Activated naive CD8-positive, alpha-beta T cell treated with anti-CD3 and anti-CD28 coated beads, Interleukin-2, amount 10 ng/mL, durations not matched to agents 7 days and 5 days (primary cell): ENCODE measurements at places on chromosomes 7 and 10.

DNA sequence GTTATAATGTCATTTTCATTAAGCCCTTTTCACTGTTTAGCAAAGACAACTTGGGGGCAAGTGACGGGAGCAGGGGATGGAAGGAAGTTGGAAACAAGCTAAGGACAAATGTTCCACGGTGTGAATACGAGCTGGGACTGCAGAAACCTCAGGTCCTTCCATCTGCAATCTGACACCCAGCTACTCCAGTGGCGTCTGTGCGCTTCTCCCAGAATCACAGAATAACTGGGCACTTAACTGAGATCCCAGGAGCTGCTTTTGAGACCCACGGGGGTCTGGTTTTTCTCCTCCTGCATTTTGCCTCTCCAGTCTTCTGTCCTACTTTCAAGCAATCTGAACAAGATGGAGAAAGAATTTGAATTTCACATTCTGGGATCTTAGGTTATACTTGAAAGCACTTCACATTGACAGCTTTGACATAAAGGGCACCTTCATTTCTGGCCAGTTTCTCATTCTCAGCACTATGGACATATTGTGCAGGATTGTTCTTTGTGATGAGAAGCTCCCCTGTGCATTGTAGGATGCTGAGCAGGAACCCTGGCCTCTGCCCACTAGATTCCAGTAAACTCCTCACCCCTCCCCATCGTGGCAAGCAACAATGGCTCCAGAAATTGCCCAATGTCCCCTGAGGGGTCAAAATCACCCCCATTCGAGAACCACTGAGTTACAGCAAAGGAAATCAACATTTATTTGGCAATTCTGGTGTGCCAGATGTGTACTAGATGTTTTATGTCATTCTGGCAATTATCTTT, 194.1 kb downstream of the CACNB2 start:
- DNase-seq: no peak

DNA sequence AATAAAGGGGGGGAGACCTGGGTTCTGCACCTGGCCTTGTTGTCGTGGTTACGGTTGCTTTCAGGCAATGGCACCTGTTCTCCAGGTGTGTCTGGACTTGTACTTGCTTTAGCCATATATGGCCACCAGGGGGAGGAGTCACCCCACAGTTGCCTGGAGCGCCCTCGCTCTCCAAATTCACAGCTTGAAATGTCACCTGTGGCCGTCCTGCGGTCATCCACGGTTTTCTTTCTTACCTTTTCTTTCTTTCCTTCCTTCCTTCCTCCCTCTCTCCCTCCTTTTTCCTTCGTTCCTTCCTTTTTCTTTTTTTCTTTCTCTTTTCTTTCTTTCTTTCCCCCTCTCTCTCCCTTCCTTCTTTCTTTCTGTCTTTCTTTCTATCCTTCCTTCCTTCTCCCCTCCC, 157.2 kb upstream of the ZNF92 start:
- peak; percentile 56 for DNase-seq

DNA sequence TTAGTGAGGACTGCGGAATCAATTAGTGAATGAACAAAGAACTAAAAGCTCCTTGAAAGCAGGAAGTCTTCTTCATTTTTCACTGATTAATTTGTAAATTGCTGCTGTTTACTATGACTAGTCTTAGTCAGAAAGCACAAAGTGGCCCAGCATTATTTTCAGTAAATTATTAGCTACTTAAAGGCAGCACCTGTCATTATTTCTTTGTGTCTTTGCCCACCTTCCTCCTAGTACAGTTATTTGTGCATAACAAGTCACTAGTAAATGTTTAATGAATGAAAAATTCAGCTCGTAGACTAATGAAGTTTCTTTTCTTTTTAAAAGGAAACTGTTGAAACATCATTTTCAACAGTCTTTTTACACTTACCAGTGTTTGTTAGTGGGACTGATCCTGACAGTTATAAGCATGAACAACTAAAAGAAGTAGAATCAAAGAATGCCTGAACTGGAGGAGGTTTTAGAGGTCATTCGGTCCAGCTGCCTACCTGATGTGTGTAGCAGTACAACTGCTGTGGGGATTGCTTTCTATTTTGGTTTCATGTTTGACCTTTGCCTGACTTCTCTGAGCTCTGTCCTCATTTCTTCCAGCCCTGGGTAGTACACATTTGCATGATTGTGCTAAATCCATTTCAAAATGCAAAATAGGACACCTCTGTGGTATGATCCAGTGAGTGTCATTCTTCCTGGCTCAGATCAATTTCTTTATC, 140.0 kb upstream of the PHYHIPL start:
- no peak for DNase-seq

DNA sequence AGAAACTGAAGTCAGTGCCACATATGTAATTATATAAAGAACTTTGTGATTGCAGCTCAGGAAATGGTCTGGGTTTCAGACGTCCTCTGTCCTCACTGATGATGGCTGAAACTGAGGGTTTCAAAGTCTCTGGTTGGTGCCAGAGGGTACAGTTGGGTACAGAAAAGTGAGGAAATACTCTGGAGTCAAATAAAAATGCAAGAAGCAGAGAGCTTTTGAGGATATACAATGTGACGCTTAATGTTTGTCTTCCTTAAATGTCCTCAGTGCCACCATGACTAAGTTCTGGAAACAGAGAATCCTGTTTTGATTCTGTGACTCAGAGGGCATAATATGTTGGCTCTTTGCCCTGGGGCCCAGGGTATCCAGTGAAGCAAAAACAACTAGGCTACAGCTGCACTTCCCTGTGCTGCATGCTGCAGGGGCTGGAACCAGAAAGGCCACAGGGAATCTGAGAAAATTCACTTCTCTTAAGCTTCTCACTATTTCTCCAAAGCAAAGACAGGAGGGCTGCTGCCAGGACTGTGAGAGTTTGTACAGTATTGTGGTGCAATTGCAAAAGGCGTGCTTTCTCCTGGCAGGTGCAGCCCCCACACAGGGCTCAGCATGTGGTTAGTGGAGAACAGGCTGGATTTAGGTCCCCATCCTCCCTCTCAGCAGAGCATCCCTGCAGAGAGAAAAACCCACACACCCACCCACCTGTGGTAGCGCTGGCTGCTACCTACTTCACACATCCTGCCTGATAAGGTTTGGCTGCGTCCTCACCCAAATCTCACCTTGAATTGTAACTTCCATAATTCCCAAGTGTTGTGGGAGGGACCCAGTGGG, 169.5 kb upstream of the SVIL start:
- no peak for DNase-seq

DNA sequence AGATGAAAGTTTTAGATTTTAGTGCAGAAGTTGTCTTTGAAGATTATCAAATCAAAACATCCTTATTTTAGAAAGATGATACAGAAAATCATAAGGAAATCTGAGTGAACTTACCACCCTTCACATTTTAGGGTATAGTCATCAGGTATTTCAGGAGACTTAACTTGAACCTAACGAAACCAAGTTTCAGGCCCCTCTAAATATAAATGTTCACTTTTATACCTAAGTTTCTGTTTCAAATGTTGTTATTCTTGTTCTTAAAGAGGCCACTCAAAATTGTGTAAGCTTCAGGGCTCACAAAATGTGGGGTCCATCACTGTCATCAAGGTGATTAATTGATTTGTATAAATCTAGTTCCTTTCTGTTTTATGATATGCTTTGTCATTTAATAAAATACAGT, 216.2 kb downstream of the KIAA1217 start:
- no peak for DNase-seq

DNA sequence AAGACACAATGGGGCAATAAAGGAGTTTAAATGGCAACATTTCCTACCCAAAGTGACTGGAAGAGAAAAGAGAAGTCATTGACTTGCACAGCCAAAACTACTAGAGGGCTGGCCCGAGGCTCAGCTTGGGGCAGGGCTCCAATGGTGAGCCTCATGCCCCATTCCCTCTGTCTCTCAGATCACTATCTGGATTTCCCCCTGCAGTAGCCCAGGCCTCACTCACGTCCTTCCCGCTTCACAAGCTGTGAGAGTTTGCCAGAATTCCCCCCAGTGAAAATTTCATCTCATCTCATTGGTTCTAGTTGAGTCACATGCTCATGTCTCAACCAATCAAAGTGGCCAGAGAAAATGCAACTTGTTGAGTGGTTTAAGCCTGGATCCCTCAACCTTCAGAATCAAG, 181.3 kb downstream of the WDR11 start:
- no peak for DNase-seq

GRCh38 chr10:43236176-43236850, 30.6 kb downstream of the RASGEF1A start:
- peak; percentile 18 for DNase-seq

DNA sequence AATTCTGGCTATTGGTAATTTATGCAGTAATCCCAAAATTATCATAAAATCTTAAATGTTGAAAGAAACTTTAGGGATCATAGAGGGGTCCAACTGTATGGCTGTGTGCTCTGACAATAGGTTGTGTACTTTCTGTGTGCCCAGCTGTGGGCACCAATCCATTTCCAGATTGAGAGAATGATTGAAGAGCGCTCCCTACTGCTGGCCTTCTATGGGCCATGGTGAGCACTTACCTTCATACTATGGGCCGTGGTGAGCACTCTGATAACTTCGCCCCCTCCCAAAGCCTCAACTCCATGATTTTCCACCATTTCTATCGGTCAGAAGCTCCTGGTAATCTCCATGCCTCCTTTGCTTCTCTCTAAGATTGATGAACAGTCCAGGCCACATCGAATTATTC, 118.6 kb downstream of the STRA8 start:
- DNase-seq: no peak

GRCh38 chr10:113104047-113104446, 154.0 kb downstream of the TCF7L2 start:
- DNase-seq: no peak

DNA sequence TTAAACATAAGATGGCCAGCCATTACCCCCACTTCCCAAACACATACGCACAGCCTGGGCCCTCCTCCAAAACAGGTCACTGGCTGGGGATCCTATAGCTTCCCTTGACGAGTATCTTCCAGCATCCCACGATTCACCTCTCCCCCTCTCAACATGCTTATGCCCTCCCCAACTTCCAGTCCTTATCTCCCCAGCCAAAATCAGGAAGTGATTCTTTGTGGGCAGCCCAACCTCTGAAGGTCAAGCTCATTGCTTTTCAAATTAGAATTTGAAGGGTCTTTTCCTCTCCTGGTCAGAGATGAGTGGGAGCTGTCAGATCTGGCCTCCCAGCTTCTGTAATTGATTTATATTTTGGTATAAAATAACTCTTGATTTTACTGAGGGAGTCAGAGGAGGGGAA, 133.6 kb downstream of the ATXN7L1 start:
- no peak for DNase-seq

DNA sequence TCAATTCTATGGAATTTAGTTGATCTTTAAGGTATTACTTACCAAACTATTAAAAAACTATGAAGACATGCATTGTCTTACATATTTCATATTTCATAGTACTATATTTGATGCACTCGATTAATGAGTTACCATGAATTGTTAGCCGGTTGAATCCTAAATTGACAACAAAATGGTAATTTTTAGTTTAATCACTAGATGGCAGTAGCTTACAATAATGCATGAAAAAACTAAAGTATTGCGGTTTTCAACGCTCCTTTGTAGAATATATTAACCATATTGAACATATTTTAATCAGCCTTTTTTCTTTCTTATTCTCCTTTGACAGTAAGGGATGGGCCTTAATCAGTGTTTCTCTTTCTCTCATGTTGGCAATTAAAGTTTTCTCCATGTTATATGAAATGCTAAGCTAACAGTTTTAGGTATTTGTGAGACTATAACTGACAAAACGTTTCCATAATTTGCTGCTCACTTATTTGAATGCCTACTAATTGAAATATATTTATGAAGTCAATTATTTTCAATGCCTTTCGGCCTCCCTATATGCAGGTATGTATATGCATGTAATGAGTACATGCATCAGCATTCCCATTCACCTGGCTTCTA, 48.5 kb upstream of the ARL4A start:
- DNase-seq: no peak

DNA sequence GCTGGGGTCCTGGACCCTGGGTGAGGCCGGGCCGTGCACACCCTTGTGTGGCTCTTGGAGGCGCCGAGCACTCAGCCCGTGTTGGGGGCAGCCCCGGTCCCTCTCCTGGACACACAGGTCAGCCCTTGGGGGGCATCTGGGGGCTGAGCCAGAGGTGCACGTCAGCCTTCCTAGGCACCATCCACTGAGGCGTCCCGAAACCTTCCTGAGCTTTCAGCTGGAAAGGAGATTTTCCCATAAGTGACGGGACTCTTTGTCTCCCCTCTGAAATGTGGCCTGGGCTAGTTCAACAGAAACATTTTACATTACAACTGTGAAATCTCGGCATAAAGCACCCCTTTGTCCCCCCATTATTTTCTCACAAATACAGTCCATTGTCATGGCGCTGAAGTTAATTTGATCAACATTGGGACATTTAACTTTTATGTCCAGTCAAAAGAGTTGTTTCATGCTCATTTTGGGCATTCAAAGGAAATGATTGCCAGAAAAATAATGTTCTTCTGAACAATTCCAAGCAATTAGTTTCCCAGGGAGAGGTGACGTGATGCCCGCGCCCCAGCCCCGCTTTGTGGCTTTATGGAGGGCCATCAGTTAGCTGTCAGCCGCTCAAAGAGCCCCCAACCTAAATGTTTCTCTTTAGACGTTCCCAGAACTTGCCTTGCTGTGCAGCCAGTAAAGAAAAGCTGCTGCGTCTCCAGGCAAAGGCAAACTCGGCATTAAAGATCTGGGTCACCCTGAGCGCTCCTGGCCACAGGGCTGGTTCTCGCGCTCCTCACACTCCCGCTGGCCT, 70.8 kb downstream of the NKX6-2 start:
- DNase-seq: no peak

DNA sequence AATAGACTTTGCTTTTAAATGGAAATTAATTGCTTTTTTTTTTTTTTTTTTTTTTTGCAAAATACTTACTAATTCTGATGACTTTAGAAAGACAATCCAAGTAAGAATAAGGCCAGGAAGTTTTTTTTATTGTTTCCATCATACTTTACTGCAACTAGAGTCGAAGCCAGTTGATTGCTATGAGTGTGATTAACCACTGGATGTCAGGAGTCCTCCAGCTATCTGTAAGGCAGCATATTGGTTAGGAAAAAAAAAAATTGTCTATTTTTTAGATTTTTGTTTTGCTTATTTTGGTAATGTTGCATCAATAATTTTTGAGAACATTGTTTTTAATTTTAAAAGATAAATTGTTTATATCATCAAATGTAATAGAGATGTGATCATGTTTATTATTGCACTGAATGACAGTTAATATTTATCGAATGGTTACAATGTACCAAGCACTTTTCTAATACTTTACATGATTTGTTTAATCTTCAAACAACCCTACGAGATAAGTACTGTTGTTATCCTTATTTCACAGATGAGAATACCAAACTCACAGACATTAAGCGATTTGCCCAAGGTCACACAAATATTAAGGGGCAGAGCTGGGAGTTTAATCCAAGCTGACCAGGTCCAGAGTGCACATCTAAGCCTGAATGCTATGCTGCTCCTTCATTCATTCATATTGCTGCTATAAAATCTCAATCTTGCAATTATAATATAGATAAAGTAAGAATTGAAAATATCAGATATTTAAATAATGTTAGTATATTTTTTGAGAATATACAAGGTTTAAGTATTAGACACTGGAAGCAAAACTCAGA, 19.9 kb upstream of the LMOD2 start:
- DNase-seq: no peak

- no peak for DNase-seq
Observed at GRCh38 chr10:97006364-97006763, 174.3 kb downstream of the LCOR start.
